ENCODE measurements at places on chromosomes 13 and 19.

- DNase-seq, result peak; percentile 78
Observed at GRCh38 chr19:56066152-56067023, 54.7 kb downstream of the ZNF787 start.

GRCh38 chr13:96089749-96090239, at the start of gene HS6ST3:
HS6ST3 (plus strand) TSS chr13:96090107.
- peak; percentile 77 for DNase-seq

DNA sequence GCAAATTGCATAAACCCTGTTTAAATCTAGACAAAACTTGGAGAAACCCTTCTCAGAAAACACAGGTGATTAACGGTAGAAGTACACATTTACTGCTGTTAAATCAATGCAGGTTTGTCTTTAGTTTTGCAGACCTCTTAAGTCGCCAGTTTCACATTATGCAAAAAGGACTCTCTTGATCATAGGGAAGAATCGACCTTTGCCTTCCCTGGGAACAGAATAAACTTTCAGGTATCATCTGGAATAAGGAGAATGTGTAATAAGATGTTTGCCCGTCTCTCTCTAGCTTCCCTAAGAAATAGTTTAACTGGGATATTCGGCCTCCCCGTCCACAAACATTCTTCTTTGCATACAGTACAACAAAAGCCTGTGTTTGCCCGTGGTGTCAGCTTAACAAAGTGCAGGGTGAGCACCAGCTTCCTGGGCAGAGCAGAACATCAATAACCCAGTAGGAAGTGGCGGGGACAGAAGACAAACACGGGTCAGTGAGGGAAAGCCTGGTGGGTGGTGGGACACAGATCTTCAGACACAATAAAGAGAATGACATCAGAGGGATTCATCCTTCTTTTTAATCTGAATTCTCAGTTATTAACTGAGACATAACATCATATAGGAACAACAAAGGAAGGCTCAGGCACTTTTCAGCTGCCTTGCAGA, 1077.7 kb upstream of the SLC10A2 start:
- DNase-seq, result peak; percentile 73

GRCh38 chr13:45046445-45046844, 57.1 kb downstream of the GPALPP1 start:
- no peak for DNase-seq

DNA sequence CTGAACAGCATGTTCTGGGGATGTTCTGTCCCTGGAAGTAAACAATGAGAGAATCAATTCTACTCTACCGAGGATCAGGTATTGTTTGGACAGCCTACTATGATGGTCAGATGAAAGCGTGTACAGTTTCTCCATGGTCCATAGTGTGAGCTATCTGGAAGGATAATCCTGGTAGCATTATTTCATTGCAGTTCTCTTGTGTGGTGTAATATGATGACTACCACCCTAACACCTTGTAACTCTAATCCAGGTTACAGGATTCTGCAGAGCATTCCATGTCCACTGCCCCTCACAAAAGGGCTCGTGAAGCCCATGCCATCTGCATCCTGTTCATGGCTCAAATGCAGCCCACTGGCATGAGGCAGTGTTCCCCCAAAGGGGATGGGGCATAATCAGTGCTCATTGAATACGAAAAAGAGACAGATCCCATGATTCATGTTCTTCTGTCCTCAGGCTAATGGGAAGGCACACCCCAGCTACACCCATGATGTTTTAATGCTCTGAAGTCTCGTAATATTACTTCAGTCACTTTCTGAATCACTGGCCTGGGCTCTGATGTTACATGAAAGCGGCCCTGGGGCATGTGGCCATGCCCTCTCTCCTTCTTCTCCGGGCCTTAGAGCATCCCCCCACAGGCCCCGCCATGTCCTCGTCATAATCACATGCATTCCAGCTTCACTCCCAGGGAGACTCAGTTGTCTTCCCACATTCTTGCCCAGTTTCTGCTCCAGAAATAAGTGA, 68.4 kb downstream of the HSPH1 start:
- no peak for DNase-seq

DNA sequence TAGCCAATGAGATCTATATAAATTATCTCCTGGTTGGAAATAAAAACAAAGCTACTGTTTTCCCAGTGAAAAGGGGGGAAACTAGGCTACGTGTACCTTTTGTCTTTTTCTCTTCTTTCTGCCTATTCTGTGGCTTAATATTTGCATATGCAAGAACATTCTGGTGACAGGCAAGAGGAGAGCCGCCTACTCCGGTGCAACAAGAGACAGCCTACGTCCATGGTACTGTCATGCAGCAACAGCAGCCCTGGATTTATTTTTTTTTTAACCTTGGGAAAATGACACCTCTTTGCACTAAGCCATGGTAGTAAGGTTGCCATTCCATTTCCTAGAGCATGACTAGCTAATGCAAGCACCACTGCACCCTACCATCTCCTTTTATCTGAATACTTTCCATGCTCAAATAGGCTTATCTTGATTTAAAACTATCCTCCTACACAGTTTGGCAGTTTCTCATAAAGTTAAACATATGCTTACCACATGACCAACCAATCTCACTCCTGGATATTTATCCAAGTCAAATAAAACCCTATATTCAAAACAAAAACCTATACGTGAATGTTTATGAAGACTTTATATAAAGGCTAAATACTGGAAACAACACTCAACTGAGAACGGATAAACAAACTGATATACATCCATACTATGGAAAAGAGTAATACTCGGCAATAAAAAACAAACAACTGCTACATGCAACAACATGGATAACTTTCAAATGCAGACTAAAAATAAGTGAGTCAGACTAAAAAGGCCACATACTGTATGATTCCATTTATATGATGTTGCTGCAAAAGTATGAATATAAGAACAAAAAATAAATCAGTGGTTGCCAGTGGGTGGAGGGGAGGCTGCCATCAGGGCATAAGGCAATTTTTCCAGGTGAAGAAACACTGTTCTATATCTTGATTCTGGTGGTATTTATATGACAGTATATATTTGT, 17.3 kb downstream of the NUFIP1 start:
- no peak for DNase-seq

DNA sequence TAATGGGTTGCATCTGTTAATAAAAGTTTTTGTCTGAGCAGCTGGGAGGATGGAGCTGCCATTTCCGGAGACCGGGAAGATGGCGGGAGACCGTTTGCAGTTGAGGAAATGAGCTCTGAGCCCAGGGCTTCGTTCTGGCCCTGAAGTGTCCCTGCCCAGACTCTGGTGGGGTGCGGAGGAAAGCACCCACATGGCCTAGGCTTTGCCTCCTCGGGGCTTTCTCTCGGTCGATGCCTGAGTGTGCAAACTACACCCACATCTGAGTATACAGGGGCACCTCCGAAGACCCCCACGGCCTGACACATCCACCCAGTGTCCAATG, 15.6 kb upstream of the NANOS3 start:
- peak; percentile 16 for DNase-seq

GRCh38 chr19:7941895-7942596, 1.4 kb downstream of the TIMM44 start:
- DNase-seq, result no peak

- DNase-seq, result no peak
Observed at GRCh38 chr13:47484548-47484947, 516.5 kb downstream of the SUCLA2 start.

All from NCI-H69 (cell line).